ENCODE measurements at places on chromosomes 2 and 18. TPM values are rescaled to one million over a fixed set of nuclear protein-coding genes. Genes with fewer than 3 reads are reported as not detected.

The MAP2 gene
- total RNA-seq, result 2.2 TPM

DNA sequence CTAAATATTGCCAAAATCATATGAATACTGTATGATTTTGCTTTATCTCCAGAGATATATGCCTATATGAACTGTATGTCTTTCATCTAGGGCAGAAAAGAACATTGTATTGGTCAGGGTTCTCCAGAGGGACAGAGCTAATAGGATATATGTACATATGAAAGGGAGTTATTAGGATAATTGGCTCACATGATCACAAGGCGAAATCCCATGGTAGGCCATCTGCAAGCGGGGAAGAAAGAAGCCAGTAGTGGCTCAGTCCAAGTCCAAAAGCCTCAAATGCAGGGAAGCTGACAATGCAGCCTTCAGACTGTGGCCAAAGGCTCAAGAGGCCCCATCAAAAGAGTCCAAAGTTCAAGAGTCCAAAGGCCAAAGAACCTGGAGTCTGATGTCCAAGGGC, 209.9 kb downstream of the RNF144A start:
- no peak for DNase-seq

DNA sequence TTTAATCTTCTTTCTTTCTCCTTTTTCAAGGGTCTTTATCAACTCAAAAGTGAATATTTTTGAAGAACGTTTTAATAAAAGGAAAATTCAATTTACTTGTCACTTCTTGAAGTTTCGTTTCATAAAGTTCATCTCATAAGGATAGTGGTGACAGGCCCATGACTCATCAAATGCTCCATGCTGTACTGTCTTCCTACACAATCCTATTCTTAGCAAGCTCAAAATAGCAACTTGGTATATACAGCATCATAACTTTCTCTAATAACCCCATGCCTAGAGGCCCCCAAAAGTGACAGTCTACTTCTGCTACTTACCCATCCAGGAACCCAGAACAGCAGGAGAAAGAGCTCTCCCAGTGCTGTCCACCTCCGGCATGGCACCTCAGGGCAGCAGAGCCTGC, 7.7 kb downstream of the FBXO15 start:
- DNase-seq, result peak; percentile 90

DNA sequence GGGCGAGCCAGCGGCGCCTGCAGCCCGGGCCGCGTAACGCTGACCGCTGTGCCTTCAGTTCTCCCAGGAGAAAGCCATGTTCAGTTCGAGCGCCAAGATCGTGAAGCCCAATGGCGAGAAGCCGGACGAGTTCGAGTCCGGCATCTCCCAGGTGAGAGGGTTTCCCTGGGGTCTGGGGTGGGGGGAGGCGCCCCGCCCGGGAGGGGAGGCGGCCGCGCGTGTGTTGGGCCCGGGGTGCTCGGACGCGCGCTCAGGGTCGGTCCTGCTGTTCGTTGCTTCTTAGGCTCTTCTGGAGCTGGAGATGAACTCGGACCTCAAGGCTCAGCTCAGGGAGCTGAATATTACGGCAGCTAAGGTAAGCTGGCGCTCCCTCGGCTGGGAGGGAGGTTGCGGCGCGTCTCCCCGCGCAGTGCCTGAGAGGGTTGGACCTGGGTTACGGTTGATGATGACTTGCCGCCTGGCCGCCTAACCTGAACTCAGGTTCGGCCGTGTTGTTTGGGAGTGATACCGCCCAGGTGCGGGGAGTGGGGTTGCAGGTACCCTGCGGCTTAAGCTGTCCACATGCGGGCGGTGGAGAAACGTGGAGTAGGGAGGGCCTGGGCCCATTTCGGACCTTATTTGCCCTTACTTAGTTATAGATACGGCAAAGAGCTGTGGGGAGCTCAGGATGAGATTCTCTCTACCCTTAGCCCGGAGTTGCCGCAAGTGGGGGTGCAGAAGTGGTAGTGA, 638 bp downstream of the RPS7 start:
- no peak for DNase-seq

DNA sequence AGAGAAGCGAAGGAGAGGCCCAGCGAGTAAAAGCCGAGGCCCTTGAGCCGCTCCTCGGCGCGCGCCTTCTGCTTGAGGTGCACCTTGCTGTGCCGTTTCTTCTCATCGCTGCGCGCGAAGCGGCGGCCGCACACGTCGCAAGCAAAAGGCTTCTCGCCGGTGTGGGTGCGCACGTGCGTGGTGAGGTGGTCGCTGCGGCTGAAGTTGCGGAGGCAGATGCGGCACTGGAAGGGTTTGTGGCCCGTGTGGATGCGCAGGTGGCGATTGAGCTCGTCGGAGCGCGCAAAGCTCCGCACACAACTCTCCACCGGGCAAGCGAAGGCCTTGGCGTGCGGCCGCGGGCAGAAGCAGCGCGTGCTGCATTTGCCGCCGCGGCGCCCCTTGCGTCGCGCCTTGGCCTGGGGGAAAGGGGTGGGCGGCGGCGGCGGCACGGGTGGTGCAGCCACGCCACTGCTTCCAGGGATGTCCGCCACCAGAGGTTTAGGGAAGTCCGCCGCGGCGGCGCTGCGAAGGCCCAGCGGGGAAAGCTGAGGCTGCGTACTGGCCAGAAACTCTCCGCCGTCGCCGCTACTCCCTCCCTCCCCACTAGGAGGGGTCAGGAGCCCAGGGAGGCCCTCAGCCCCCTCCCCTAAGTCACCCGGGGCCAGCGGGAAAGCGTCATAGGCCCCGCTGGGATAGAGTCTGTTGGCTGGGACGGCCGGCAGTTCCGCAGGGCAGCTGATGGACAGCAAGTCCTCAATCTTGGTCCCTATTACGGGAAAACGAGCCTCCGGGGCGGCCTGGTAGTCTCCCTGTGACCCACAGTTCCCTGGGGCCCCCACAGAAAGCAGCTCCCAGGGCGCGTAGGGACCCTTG, 1.7 kb downstream of the EGR4 start:
- DNase-seq, result peak; percentile 87

- no peak for DNase-seq
Measured at GRCh38 chr2:226031647-226032501, 632.4 kb downstream of the NYAP2 start.
